ENCODE measurements at places on chromosomes 2 and 18.

DNA sequence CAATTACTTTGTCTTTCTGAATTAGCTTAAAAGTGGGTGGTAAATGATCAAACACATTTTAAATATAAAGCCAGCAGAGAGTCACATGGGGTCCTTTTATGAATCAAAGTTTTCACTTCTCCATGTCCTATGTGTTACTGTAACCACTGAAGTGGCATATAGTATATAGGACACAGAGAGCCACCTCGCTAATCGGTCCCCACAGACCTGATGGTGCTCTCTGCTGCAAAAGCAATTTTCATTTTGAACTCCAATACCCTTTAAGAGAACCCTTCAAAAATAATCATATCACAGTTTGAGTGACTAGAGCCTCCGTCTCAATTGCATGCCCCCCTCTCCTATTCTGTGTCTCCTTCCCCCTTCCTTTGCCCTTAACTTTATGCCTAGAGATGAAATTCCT, 272.8 kb downstream of the ERBB4 start:
- DNase-seq = no peak

DNA sequence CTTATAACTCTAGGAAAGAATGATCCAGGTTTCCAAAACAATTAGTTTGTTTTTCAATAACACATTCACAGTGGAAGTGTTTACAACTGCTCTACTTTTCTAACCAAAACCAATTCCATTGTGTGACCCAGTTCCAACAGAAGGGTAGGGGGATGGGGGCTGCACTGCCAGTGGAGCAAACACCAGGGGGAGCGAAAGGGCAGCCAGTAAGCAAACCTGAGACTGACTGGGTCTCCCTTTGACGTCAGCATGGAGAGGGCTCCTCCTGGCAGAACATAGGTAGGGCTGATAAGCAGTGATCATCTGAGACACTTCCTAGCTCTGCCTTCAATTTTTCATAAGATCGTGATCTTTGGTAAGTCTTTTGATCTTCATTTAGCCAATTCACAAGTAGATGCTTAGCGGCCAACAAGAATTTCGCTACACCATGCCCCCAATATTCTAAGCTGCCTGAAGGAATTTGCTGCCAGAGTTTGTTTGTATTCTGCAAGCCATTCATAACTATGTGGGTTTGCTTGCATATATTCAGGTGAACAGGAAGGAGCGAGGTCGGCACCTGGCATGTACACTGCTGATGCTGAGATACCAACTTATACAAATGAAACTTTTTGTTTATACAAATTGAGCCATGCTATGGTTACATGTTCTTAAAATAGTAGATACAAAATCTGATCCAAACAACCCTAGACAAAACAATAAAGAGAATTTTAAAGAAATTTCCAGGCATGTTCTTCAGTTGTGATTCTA, 45.9 kb downstream of the ST6GAL2 start:
- DNase-seq = no peak

- no peak for DNase-seq
Observed at GRCh38 chr2:163834221-163834620, 98.4 kb upstream of the FIGN start.

DNA sequence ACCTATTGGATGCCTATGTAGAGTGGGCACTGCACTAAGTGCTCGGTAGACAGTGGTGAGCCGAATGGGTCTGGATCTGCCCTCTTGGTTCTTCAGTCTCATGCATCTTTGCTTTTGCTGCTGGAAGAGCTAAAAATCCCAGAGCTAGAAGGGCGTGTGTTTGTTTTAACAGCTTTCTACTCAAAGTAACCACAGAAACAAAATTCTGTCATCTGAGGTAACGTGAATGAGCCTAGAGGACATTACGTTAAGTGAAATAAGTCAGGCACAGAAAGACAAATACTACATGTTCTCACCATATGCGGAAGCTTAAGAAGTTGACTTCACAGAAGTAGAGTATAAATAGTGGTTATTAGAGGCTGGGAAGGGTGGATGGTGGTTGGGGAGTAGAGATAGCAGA, 119.8 kb downstream of the PLB1 start:
- DNase-seq = no peak

GRCh38 chr2:158359846-158360245, 96.7 kb downstream of the CCDC148 start:
- DNase-seq = no peak

DNA sequence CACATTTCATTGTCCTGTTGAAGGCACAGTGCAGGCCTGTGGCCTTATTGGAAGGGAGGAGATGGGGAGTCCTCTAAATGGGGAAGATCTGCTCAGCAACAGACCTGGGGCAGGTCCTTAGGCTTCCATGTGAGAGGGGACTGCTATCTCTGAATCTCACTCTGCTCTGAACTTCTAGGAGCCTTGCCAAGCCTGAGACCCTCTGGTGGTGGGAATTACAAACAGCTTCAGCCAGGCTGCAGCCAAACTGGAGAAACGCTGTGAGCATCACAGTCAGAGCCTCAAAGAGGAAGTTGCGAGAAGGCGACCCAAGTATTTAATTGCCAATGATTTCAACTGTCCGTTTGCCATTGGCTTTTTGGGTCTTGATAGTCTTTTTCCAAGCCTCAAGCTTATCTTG, 66.8 kb upstream of the MC2R start:
- DNase-seq = no peak

GRCh38 chr2:11017921-11018320, 106.2 kb downstream of the KCNF1 start:
- no peak for DNase-seq

GRCh38 chr18:8960740-8961657, 141.5 kb upstream of the NDUFV2 start:
- no peak for DNase-seq

DNA sequence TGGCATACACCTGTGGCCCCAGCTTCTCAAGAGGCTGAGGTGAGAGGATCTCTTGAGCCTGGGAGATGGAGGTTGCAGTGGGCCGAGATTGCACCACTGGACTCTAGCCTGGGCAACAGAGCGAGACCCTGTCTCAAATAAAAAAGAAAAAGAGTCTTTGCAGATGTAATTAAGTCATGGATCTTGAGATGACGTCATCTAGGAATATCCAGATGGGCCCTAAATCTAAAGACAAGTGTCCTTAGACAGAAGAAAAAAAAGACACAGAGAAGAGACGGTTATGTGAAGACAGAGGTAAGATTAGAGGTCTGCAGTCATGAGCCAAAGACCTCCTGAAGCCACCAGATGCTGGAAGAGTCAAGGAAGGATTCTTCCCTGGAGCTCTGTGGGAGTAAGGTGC, 74.3 kb downstream of the RHOB start:
- no peak for DNase-seq

GRCh38 chr18:26307161-26307773, 81.0 kb downstream of the TAF4B start:
- no peak for DNase-seq

DNA sequence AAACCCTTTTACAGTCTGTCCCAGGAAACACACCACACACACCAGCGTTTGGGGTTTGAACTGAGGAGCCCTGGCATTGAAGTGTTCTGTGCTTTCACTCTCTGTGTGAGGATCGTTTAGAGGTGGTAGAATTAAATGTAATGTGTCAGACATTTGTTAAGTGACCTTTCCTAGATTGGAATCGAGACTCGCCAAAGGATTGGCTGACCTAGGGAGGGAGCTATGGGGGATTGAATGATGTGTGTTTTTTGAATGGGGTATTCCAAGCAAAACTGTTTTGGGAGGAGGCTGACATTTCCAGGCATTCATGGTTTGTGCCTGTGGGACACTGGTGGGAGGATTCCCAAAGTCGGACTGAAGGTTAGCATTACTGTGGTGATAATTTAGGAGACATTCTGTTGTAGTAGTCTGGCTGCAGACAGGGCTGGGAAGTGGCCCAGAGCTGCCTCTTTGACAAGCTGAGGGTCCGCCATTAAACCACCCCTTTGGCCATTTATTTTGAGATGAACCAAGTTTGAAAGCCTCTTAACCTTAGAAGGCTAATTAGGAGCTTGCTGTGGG, 1.7 kb downstream of the MYO1B start:
- no peak for DNase-seq

GRCh38 chr2:237011206-237011795, 74.4 kb upstream of the COPS8 start:
- DNase-seq = no peak

DNA sequence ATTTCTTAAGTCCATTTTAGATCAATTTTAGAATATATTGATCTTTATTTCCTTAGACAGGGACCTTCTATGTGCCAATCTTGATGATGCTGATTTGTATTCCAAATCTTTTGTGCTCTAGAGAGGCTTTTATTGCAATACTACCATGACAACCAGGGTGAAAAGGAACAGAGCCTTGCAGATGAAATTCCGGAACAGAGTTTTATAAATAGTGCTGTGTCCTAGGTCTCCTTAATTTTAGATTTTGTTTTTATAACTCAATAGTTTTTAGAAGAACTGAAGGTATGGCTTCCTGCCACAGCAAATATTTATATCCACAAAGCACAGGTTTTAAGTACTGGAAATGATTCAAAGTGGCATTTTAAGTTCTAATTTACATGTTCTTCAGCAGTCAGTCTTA, 160.2 kb downstream of the PMAIP1 start:
- no peak for DNase-seq

GRCh38 chr18:79624356-79625170, 55.0 kb upstream of the CTDP1 start:
- no peak for DNase-seq

DNA sequence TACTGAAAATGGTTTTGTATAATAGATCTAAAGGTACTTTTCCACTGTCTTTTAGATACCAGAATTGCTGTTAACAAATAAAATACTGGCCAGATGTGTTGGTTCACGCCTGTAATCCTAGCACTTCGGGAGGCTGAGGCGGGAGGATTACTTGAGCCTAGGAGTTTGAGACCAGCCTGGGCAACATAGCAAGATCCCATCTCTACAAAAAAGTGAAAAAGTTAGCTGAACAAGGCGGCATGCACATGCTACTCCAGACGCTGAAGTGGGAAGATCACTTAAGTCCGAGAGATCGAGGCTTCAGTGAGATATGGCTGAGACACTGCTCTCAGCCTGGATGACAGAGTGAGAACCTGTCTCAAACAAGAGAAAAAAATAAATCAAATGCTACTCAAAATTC, 2.8 kb downstream of the HNMT start:
- DNase-seq = no peak
